Activated CD4-positive, CD25-positive, alpha-beta regulatory T cell treated with anti-CD3 and anti-CD28 coated beads, Interleukin-2, amount 50 U/mL, for 72 hours (primary cell): ENCODE measurements at places on chromosomes 1 and 21.

DNA sequence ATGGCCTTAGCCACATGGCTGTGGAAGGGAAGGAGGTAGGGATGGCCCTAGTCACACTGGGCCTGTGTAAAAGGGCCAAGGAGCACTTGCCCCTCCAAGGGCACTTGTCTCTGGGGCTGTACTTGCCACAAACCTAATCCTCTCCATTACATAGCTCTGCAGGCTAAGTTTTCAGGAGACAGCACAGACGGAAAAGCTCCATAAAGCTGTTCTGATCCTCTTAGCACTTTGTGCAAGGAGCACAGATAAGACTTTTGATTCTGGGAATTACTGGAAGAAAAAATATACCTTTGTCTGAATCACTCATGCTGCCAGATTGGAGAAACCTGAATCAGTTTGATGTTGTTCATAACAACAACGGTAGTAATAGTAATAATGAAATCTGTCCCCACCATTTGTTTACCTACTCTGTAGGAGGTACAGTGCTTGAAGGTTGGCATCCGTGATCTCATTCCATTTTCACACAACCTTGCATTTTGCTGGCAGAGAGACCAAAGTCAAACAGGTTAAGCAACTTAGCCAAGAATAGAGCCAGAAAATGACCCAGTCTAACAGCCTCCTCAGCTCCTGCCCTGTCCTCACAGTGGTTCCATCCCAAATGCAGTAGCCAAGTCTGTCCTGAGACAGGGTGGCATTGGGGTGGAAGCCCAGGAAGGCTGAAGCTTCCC is 207.1 kb downstream of the ROR1 start:
- DNase-seq: no peak

DNA sequence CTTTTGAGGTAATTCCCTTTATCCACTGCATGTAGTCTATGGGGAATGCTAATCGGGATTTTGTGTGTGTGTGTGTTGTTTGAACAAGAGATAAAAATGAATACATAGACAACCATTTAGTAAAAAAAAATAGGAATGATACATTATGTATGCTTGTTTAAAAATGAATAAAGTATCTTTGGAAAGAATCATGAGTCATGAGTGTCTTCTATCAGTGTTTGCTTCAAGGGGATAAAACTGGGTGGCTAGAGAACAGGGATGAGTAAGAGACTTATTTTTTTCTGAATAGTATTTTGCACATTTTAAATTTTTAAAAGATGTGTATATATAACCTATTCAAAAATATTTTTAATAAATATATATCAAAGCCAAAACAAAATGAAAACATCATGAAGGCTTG is 839.4 kb upstream of the ADGRL4 start:
- DNase-seq: no peak

DNA sequence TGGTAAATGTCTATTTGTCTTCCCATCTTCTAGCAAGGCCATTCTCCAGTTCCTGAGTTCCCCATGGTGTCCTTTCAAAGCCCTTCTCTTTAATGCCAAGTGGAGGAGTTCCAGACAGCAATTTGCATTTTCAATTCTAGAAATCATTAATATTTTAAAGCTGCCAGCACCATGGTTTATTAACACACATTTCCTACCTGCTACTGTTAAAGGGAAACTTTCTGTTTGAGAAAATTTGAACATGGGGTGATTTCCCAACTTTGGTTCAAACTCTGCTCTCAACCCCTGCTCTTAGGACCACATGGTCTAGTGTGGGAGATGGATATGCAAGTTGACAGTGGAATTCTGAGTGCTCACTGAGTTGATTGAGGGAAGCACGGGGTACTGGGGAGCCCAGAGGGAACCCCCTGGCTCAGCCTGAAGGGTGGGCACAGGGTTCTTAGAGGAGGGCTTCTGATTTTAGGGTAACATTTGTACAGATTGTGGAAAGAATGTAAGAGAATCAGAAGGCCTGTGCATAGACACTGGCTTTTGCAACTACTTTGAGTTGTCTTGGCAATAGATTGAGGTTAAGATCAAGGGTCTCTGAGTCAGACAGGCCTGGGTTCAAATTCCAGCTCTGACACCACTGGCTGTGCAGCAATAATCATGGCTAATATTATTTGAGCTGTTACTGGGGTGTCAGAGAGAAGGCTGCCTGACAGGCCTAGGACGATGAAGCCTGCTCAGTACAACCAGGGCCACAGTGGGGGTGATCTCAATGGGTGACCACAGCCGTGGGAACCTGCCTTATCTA is 97.8 kb downstream of the BEND5 start:
- no peak for DNase-seq

DNA sequence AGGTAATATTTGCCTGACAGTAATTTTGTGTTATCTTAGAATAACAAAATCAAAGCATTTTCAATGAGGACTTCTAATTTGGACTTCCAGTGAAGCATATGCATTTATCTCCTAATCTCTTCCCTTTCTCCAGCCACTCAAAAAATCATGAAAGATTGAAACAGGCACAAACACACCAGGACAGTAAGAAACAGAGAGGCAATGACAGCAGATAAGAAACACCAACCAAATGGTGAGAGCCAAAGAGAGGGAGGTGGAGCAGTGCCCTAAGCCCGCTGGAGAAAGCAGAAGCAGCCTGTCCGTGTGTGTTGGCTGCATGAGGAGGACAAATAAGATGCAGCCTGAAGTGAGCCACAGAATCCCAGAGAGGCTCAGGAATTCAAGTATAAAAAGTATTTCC is 39.0 kb downstream of the SLC44A3 start:
- DNase-seq: no peak

- DNase-seq: no peak
These were observed 72.1 kb downstream of the NEK7 start for GRCh38 chr1:198228925-198229324.

DNA sequence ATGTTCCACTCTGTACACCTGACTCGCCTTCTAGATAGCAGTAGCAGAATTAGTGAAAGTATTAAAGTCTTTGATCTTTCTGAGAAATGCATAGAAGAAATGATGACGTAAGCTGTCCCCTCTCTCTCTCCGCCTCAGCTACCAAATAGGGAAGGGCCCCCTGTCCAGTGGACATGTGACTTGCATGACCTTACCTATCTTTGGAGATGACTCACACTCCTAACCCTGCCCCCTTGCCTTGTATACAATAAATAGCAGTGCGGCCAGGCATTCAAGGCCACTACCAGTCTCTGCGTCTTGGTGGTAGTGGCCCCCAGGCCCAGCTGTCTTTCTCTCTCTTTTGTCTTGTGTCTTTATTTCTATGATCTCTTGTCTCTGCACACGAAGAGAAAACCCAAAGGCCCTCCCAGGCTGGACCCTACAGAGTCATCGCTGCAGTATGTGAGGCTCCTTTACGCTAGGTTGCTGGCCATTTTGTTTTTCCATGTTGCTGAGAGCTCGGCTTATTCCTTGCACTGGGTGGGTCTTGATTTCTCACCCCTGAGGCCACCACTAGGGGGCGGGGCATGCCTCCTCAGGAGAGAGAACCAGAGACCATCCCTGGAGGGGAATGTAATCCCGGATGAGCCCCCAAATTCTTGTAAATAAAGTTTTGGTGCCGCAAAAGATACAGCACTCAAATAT is 16.0 kb upstream of the ZBTB8B start:
- no peak for DNase-seq

DNA sequence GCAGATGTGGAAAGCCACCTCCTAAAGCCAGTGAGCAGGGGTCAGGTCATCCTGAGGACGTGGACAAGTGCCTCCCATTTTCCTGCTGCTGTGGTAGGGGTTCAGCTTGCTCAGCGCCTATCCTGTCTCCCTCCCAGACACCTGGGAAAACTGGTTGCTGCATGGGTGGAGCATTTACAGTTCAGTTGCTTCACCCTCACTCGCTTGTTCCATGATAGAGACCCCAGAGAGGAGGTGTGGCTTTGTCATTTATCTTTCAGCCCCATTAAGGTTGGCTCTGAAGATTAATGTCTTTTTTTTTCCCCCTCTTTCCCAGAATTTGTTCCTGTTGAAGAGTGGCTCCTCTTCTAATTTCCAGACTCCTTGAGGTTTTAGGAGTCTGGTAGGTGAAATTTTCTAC is 9.2 kb downstream of the VANGL1 start:
- no peak for DNase-seq

GRCh38 chr1:111182052-111182451 is 18.4 kb downstream of the DENND2D start:
- no peak for DNase-seq

GRCh38 chr1:223678841-223679240 is 13.3 kb upstream of the CAPN8 start:
- no peak for DNase-seq

GRCh38 chr1:180020017-180020416 is 65.4 kb downstream of the CEP350 start:
- no peak for DNase-seq

DNA sequence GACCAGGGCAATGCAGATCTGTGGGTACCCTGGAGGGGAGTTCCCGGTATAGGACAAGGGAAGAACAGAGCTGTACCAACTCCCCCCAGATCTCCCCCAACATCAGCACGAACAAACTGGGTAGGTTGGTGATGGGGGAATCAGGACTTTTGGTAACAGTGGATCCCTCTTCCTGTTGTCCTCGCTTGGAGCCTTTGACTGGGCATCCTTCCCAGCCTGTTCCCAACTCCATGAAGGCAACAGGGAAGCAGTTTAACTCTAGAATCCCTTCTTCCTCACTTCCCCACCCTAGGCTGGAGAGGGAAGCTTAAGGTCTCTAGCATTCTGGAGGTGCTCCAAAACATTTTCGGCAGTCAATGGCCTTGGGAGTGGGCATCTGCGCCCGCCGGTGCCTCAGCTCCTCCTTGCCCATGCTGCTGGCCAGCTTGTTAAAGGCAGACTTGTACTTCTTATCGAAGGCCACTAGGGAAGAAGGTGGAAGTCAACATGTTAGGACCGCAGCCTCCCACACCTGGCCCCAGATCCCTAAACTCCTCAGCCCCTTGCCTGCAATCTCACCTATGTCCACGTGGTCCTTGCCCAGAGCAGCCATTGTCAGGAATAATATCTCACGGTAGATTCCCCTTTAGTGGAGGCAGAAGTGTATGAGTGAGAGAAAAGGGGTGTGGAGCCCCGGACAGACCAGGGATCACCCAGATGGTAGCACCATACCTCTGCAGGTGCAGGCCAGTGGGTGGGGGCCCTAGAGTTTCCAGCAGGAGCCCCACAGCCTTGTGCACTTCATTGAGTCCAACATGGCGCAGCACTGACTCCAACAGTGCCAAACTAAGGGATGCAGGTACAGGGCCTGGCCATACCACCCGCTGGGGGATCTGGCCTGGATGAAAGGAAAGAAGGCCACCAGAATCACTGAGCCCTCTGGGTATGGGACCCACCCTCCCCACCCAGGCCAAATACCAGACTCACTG is 7.5 kb upstream of the GATAD2B start:
- DNase-seq: no peak

GRCh38 chr1:27760426-27760825 is 12.6 kb upstream of the STX12 start:
- DNase-seq: no peak

- no peak for DNase-seq
These were observed 6.5 kb upstream of the C2CD4D start for GRCh38 chr1:151846062-151846568.

DNA sequence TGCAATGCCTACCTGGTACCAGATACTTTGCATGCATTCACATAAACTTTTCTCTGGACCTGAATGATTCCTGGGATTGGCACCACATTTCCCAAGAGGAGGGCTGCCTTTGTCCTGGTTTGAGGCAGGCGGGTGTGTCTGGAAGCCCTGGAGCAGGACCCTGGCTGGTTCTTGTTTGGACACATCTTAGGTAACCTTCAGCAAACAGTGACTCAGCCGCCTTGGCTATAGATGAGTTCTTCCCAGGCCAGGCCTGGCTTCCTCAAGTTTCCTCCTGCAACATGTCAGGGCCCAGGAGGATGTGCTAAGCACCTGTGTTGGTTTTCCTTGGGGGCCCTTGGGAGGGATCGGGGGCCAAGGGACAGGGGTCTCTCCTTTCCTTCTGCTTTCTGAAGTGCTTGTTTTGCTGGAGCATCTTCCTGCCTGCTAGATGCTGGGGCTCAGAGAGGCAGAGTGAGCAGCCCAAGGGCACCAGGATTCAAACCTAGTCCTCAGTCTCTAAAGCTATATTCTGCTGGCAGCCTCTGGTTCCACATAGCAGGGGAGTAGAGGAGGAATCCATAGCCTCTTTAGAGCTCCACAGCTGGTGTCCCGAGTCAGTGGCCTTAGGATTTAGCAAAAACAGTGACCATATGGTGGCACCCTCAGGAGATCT is 38.2 kb downstream of the PAX7 start:
- DNase-seq: no peak

DNA sequence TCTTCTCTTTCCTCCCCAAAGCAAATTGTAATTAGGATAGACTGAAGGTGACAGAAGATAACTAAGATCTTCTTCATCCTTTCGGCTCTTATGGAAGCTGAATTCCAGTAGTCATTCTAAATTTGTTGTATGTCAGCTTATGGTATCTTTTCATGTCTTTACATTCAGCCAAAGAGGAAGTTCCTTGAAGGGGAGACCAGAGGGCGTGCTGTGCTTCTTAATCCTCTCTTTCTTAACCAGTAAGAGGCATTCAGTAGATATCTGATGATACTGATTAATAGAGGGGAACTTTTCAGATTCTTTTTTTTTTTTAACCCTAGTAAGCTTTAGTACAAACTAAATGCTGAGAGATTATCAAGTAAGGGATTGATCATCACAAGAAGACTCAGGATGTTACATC is 102.3 kb downstream of the OSBPL9 start:
- no peak for DNase-seq

DNA sequence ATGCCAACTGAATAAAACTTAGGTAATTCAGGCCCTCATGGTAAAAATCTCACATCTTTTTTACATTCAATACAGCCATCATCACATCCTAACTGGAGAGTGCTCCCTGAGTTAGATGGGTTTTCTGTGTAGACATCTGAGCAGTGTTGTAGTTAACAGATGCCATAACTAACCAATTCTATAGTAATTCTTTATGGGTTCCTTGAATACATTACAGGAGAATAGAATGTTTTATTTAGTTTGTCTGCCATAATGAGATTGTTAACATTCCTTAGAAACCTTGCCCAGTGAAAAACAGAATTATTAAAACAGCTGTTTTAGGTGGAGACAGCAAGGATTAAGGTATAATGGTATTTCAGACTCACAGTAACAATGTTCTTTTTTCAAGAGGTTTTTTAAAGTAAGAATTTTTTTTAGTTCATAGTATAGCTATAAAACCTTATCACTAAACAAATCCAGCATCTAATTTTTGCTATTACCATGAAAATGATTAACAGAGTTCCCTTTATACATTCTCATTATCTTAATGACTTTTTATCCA is 95.3 kb downstream of the ATP5PO start:
- DNase-seq: no peak

DNA sequence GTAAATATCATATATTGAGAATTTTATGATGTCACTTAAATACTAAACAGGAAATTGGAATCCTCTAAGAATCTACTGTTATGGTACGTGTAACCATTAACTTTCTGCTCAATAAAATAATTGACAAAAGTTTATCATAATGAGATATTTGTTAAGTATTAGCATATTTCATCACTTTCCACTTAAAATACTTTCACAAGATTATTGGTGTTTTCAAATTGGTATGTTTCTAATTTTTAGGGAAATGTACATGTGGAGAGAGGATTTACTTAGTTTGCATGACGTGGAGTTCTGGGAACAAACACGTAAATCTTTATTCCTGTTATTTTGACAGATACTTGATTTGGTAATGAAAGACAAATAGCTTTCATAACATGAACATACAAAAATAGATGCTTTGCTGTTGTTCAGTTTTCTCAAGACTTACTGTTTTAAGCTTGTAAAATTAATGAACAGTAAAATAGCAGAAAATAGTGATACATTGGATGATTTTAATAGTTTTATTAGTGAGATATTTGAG is 1.6 kb downstream of the SRSF11 start:
- DNase-seq: no peak

GRCh38 chr21:22056904-22057303 is 1058.7 kb downstream of the NCAM2 start:
- no peak for DNase-seq
